Cardiac ventricle fibroblast (primary cell): ENCODE measurements at places on chromosomes 12 and 14. TPM values are rescaled to one million over a fixed set of nuclear protein-coding genes. Genes with fewer than 3 reads are reported as not detected.

The SYNDIG1L gene
- total RNA-seq = not detected in 2 replicates

The TOMM20L gene
- not detected in 2 replicates for total RNA-seq

The C14orf180 gene
- total RNA-seq = not detected in 2 replicates

The CAPZA3 gene
- total RNA-seq = not detected in 2 replicates
